ENCODE measurements at places on chromosomes 3 and 15.

DNA sequence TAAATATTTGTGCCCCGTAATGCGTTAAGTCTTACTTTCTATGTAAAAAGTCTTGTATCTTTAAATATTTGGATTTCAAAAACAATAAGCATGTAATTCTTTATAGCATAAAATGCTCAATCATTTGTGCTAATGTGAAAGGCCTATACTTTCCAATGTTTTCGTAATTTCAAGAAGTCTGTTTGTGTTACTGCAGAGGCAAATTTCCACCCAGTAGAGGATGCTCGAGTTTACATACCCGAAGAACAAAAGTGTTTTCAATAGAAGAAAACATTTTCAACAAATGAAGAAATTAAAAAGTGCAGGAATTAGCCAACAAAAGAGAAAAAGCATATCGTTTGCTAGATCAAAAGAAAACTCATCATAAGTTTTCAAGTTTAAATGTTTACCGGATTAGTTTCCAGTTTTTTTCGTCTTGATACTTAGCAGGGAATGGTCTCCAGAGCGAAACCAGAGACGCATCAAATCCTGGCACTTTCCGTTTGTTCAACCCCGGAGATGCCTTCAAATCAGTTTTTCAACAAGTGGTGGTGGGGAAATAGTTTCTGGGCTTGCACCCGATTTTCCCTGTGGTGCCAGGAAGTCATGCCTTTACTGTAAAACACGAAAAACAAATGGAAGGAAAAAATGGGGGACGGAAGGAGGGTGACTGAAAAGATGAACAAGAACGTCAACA, 1.0 kb downstream of the CGGBP1 start:
- DNase-seq: no peak

- no peak for DNase-seq
Measured at GRCh38 chr3:153679714-153680113, 441.5 kb upstream of the ARHGEF26 start.

DNA sequence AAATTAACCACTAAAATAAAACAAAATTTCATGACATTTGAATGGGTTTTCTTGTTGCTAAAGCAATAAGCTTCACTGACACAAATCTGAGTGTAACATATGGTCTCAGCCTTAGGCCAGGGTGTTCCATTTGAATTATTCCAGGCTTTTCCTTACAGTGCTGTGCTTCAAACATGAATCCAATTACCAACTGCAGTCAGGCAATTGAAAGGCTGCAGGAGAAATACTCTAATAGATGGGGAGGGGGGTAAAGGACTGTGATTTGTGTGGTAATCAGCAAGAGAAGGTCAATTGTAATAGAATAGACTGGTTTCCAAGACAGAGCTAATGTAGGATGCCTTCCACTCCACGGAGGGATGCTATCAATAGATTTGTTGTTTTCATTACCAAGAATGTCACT, 466.7 kb downstream of the C3orf38 start:
- no peak for DNase-seq

- DNase-seq: peak; percentile 64
Measured at GRCh38 chr3:38755130-38755529, 60.9 kb downstream of the SCN10A start.

- DNase-seq: peak; percentile 67
Measured at GRCh38 chr15:68700455-68701123, 120.1 kb downstream of the ANP32A start.

- no peak for DNase-seq
Measured at GRCh38 chr3:170947018-170947769, 38.8 kb upstream of the EIF5A2 start.

- no peak for DNase-seq
Measured at GRCh38 chr3:138747225-138747624, 87.5 kb downstream of the PIK3CB start.

DNA sequence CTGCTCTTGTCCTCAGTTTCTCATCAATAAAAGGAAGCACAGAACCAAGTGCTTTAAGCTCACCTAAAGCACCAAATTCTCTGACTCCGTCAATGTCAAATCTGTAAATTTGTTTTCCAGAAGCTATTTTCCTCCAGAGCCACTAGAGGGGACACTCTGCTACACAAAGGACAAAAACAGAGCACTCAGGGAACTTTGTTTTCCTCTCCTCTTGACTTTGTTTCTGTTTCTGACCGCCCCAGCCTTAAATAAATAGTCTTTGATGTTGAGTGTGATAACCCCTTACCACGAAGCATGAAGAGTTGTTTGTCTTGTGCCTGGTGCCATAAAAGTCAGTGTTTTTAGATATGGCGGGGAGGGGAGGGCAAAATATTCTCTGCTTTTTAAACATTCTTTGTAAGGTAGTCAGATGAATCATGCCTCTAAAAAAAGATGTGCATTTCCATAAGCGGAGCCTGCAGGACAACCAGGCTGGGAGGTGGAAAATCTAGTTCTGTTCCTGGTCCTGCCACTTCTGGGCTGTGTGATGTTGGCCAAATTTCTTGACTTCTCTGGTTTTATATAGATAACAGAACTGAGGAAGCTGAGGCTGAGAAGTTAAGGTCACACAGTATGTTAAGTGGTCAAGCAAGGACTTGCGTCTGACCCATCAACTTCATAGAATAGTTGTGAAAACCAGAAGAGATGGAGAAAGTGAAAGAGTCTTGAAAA, 7.3 kb upstream of the ZBTB38 start:
- peak; percentile 65 for DNase-seq

- no peak for DNase-seq
Measured at GRCh38 chr3:135149707-135150681, 354.9 kb downstream of the EPHB1 start.

DNA sequence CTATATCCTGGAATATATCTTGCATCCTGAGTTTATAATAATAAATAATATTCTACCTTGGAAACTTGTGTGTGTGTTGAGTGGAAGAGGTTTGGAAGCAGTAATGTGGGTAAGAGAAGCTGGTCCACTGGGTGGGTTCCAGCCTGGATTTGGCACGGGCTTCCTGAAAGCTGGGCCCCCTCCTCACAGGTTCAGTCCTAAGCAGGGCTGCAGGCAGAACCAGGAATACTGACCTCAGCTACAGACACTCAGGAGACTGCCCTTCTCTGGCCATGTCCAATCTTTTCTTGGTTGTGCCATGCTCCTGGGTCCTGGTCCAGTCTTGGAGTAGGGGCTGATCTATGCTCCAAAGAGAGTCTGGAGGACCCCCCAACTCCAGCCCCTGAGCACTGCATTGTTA, 4.5 kb downstream of the MYD88 start:
- DNase-seq: no peak

- DNase-seq: no peak
Measured at GRCh38 chr15:98296653-98297052, 336.1 kb downstream of the ARRDC4 start.

- DNase-seq: no peak
Measured at GRCh38 chr3:68163062-68163461, 508.6 kb upstream of the SUCLG2 start.

DNA sequence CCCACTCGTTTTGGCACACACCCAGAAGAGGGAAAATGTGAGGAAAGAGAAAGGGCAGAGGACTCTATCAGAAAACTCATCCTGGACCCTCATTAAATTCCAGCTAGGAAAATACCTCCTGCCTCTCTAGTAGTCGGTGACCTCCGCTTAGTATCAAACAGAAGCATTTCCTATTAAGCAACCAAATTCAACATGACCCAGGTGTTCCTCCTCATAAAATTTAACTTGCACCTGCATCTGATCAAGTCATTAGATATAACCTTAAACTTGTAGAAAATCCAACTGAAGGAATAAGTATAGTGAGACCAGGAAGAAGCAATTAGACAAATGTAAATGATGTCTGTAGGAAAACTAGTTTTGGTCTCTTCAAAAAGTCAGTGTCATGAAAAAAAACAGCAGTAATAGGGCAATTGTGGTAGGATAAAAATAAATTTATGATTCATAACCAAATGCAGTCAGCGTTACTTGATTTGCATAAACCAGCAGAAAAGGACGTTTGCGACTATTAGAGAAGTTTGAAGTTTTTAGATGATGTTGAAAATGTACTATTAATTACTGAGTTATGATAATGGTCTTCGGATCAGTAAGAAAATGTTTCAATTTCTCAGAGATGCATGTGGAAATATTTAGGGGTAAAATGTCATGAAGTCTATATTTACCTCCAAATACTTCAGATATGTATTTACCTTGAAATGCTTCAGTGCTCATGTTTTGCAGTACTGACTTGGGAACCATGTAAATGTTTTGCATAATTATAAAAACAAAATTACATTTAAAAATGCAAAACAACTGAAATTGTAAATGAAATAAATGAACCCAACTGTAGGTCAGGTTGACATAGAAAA, 44.6 kb downstream of the LDHAL6B start:
- no peak for DNase-seq

GRCh38 chr15:60966316-60966715, 262.8 kb downstream of the RORA start:
- DNase-seq: no peak

DNA sequence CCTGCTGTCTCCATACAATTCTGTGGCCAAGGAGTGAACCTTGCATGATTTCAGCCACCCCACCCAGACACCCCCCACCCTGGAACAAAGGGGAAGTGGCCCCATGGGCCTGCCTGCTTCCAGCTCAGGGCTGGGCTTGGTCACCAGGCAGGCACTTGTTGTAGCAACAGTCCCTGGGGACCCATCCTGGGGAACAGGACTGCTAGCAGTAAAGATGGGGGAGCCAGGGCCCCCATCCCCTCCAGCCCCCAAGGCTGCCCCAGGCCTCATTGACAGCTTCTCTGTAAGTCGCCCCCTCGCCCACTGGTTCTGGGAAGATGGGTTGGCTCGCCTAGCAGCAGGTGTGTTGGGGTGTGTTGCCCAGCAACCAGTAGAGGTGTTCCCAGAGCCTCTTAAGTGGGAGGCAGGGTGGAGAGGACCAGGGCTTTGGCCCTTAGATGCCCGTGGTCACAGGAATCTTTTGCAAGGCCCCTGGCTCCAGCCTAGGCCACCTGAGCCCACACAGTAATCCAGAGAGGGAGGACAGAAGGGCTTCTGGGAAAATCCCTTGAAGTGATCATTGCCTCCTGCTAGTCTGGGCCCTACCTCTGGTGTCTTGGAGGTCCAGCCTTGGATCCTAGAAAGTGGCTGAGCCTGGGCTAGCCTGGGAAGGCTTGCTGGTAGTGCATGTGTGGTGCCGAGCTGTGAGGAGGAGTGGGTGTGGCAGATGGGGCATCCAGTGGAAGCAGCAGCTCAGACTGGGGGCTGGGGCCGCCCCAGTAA, 48.9 kb downstream of the CYP11A1 start:
- no peak for DNase-seq

DNA sequence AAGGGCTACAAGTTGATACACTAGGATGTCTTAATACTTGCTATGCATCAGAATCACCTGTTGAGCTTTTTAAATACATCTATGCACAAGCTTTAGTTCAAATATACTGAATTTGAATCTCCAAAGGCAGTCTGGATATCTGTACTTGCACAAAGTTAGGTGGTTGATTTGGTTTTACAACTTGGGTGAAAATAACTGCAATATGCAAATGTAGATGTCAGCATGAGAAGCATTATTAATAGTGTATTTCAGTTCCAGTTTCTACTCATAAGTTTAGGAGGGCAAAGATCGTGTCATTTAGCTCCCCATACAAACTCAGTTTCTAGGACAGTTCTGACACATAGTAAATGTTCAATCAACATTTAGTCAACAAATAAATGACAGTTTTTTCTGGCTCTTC, 25.6 kb downstream of the IQCB1 start:
- DNase-seq: no peak

GRCh38 chr15:76299786-76300185, 11.5 kb downstream of the ETFA start:
- no peak for DNase-seq

DNA sequence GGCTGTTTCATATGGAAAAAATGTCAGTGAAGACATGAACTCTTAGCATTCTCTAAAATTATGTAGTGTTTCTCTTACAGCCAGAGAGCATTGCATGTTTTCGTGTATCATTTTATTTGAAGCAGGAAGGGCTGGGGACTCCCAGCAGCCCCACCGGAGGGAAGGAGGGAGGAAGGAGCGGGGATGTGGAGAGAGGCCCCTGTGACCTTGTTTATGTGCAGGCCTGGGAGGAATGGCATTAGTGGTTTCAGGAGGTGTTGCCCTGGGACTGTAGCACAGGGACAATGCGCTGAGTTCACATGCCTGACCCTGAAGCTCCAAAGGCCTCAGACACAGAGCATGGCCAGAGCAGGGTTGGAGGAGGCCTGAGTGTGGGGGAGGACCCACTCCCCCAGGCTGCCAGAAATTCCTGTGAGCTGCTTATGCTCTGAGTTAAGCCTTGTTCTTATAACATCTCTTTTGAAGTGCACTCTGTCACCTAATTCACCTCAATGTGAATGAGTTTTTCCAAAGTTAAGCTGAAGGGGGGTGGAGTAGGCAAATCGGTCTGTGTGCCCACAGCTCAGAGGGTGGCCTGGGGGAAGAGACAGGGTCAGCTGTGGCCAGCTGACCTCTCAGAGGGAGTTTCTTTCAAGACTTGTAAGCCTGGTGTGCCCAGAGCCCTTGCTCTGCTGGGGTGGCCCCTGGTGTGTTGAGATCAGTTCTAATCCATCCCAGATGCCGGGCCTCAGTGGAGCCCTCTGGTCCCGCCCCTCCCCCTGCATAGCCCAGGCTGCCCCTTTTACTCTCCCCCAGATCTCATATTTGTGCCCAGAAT, 3.9 kb upstream of the RNU6-1 start:
- no peak for DNase-seq

DNA sequence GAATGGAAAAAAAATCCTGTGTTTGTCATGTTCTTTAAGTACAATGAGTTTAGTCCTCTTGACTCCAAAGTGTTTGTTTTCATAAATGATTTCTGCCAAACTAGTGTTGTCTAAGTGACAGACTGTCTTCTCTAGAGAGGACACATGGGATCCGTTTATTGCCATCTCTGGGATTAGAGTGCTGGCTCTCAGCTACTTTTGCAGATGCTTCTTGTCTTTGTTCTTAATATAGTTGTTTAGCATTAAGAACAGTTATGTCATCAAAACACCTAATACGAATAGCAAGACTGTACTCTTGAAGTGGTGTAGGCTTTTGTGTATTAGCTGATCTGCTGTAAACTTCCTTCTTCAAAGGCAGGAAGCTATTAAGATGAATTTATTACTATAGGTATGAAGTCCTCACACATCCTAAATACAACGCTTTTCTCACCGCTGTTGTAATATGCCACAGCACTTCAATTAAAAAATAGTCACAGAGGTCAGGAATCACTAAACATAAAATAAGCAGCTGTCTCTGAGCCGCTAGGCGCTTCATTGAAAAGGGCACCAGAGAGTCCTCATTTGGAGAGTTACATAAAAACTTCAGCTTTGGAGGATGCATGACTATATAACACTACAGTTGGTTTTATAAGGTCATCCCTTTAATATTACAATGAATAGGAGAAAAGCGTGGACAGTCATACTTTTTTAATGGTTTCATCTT, 128.3 kb upstream of the ZNF385D start:
- DNase-seq: no peak

GRCh38 chr15:42286445-42287029, 13.3 kb upstream of the TMEM87A start:
- no peak for DNase-seq

- DNase-seq: no peak
Measured at GRCh38 chr15:32802286-32802936, 84.6 kb downstream of the GREM1 start.

DNA sequence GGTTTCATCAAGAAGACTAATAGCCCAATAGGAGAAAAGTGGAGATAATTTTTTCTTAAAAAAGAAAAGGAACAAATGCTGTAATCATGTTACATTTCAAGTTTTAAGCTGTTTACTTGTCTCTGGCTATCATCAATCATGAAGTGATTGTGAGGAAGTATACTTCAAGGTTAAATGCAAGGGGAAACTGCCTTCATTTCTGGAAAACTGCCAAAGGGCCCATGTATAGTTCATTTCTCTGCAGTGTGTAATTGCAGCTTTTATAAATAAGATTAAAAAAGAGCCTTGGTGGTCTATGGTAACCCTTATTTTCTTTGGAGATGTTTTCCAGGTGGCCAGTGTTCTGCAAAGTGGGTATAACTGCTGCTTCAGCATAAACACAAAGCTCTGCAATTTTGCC, 101.9 kb downstream of the GRM7 start:
- DNase-seq: no peak

All from iPS-NIHi11 (cell line).